Psoas muscle (tissue), 8 donors: ENCODE measurements at places on chromosomes 5 and 9. TPM values are rescaled to one million over a fixed set of nuclear protein-coding genes. Genes with fewer than 3 reads are reported as not detected.

DNA sequence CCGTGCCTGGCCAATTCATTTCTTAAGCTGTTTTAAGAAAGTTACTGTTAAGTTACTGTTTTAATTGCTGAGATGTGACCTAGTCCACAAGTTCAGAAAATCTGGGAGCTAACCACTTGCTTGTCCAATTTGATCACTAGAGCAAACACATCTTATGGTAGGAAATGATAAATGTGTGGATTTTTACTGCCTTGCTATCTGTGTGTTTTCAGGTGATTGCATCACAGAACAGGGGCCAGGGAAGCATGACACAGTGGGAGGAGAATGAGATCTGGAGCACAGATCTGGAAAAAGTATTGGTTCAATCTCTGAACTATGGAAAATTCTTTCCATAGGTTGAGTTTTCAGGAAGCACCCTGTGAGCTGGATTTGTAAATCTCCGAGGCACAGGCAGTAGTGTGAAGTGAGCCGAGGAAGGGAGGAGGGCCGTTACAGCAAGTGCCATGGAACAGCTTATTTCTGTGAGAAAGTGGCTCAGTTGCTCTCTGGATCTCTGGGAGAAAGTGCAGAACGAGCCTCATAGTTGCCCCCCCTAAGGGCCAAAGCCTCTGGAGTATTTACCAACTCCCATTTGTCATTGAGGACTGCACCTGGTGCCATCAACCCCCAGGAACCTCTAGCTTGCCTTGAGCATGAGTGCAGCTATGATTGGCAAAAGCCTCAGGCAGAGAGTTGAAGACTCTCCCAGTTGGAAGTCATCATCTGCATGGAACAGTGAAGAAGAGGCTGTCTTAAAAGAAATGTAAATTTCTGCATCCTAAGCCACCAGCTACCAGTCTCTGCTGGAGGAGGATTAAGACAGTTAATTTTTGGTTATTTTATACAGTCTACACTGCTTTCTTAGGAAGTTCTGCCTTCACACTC lies 161.8 kb upstream of the CLINT1 start:
- no peak for DNase-seq

- no peak for DNase-seq
Observed at GRCh38 chr9:97638666-97639065, 5.0 kb downstream of the NCBP1 start.

- no peak for DNase-seq
Observed at GRCh38 chr5:67246108-67246507, 49.5 kb upstream of the CD180 start.

DNA sequence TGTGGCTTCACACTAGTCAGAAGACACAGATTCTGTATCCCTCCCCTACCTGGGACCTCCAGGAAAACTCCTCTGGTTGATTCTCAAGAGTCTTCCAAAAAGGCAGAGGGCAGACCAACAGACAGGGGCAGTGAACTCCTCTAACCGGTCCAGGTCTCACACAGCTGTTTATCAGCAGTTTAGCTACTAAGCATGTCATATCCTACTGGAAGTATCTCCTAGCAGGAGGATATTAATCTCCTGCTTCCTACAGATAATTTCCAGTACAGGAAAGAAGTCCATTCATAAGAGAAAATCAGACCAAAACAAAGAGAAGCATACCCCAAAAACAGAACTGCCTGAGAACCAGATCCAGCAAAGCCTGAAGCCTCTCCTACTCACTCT lies 64.3 kb downstream of the DTWD2 start:
- DNase-seq = no peak

DNA sequence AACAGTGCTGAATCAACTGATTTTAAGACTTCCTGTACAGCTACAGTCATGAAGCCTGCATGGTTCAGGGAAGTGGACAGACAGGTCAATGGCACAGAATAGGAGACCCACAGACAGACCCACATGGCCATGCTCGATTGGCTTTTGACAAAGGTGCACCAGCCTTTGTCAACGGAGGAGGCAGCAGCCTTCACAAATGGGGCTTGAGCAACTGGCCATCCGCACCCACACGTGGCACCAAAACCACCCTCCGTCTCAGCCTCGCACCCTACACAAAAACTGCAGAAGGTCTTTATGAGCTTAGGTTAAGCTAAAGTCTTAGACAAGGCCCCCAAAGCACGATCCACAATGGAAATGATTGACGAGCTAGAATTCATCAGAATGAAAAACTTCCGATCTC lies 59.5 kb upstream of the UBAC1 start:
- DNase-seq = no peak

DNA sequence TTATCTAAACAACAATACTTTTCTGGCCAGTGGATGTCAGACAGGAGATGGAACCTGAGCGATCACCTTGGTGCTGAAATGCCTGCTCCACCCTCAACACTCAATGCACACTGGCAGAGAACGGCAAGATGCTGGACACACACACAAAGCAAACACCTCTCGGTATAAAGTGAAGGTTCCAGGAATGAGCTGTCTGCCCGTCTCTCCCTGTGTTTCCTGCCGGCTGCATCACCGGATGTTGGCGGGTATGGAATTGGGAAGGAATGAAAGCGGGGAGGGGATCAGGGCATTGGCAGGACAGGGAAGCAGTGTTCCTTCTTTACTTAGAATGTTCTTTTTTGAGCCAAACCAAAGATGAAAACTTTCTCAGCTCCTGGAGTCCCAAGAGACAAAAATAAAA lies 59.2 kb downstream of the MED10 start:
- DNase-seq = no peak

GRCh38 chr9:125638239-125639045 lies 68.6 kb downstream of the MAPKAP1 start:
- DNase-seq = no peak

DNA sequence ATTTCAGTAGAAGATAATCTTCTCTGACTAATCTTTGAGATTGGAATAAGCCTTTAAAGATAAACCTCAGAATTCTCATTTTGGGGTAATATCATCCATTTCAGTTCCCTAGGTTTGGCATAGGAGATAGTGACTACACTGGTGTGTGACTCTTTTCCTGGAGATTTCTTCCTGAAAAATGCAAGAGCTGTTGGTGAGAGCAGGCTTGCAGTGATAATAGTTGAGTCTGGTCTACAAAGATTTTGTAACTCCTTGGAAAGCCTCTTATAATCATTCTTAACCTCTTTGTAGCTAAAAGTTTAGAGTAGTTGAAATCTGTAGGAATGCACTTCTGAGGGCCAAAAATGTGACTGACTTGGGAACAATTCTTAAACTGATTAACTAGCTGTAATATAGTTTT lies 23.4 kb downstream of the RANBP17 start:
- DNase-seq = no peak

DNA sequence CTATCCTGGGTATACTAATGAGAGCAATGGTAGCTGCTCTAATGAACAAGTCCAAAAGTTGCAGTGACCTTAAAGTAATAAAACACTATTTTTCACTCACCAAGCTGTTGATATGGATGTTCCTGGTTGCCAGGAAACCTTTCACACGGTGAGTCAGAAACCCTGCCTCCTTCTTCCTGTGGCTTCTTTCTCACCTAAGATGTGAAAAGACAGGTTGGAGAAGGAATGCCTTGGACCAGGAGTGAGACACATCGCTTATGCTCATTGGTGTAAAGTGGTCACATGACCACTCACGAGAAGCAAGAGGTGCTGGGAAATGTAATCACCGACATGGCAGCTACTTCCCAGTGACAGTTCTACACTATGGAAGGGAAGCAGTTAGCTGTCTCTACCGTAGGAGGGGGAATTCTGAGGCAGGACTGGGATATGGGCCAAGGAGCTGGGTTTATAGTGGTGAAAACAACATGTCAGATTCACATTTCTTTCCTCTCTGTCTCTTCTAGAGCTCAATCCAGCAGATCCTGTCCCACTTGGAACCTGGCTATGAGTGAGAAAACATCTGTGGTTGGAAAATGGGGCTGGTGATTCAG lies 320.4 kb upstream of the KLF4 start:
- no peak for DNase-seq

DNA sequence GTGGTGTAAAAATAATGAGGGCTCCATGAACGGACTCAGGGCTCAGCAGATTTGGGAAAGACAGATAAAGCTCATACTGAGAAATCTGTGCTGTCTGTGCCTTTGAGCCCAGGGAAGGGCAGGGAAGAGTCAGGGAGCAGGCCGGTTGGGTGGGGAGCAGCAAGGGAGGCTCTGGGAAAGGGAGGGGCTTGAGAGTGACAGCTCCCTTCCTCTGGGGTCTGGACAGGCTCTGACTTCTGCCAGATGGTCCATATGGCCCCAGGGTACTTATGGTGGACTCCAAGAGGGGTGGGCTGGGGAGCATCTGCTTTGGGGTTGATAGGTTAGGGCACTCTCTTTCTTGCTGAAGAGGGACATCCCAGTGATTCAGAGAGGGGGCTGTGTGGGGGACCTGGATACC lies 2.1 kb downstream of the NPR2 start:
- no peak for DNase-seq

DNA sequence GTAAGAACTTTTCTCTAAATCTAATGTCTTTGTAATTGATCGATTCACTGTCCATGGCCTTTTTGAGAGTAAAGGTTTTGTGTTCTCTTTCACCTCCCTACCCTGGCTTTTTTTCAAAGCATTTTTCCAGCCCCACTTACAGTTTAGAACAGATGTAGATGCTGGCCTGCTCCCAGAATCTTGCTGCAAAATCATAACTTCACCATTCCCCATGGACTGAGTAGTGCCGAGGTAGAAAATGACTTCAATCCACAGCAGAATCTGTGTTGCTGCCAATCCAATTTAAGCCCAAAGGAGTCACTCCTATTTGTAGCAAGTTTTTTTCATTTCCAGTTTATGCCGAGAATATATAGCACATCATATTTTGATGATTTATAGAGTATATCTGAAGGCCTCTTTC lies 46.5 kb upstream of the CEMIP2 start:
- no peak for DNase-seq

- DNase-seq = no peak
Observed at GRCh38 chr5:171409164-171410136, 10.0 kb upstream of the FGF18 start.

GRCh38 chr9:33742519-33742918 lies 52.8 kb upstream of the PRSS3 start:
- no peak for DNase-seq

DNA sequence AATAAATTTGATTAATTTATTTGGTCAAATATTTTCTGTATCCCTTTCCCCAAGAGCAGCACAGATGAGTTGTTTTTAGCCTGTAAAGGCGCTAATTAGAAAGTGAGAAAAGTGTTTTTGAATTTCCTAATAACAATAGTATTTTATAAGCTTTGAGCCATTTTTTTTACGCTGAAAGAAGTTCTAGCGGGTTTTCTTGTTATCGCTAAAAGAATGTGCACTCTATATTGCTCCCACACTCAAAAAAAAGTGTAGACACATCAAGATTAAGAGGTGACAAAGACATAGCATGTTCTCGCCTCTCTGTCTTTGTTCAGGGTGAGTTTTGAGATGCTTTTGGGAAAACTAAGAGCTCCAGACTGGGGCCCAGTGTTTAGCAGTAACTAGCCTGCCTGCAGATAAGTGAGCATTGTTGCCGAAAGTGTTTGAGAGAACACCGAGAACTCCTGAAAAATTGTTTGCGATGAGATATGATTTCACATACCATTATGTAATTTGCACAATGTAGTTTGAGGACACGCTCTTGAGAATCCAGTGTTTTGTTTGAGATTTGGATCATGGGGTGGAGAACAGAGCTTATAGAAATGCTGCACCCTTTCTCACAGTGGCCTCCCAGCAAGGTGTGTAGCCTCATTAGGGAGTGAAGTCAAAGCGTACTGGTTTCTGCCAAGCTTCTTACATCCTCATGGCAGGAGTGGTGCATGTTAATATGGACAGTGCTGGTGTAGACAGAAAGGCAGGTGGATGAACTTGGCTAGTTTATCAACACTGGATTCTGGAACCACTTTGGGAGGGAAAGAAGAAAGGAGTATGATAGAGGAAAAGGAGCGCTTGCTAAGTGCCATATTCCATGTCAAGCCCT lies 1.5 kb downstream of the F2R start:
- DNase-seq = no peak

DNA sequence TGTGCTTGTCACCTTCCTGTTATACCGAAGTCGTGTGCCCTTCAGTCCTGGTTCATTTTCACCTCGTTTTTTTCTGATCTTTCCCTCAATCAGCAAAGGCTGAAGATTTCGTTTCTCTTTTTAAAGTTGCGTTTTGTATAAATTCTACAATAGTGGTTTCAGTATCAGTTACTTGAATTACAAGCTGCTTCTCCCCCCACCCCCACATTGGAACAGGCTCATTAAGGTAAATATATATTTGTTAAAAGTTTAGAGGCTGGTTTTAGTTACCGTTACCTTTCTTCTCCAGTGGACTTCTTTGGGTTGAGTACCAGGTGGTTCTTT lies 881 bp downstream of the SUB1 start:
- no peak for DNase-seq

GRCh38 chr5:180137401-180138213 lies 66.0 kb upstream of the RNF130 start:
- DNase-seq = peak; percentile 35

- no peak for DNase-seq
Observed at GRCh38 chr9:1462626-1463308, 412.6 kb downstream of the DMRT2 start.

C5orf34 gene
- 0.54 TPM for total RNA-seq

PIP5KL1 gene
- not detected for total RNA-seq

FOXD4L5 gene
- 0.20 TPM for total RNA-seq

ELOVL7 gene
- 0.25 TPM for total RNA-seq

DAB2IP gene
- 33.4 TPM for total RNA-seq

OR1Q1 gene
- total RNA-seq = not detected
